ENCODE measurements at places on chromosomes 5 and 9. TPM values are rescaled to one million over a fixed set of nuclear protein-coding genes. Genes with fewer than 3 reads are reported as not detected.
A peak's percentile ranks its signal among the peaks of the same experiment; 100 is the strongest.

The NCBP1 gene
- total RNA-seq = 126 TPM

DNA sequence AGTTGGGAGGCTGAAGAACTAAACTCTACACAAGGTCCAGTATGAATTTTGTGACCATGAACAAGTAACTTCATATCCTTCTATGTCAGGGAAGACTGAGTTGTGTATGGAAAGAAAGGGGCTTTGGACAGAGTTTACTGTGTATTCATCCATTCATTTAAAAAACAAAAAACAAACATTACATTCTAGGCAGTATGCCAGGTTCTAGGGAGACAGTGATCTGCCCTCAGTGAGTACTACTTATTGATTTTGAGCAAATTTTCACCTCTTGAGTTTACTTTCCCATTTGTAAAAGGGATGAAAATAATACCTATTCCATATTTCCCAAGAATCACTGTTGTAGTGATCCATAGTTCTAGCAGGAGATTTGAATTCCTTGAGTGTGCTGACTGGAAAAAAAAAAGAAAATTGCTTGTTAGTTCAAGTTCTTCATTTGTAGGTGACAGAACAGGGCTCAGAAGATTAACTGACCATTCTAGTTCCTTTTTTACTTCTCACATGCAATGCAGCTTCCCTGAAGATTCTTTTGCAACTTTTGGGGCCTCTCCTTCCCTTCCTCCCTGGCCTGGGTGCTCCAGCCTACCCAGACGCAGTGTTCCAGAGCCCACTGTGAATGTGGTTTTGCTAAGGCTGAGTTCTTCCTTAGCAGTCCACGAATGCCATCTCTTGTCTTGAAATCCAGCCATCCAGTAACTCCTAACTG lies 2.6 kb upstream of the GAPVD1 start:
- DNase-seq = no peak

The PIP5KL1 gene
- total RNA-seq = 0.20 TPM

The DHX29 gene
- 41.3 TPM for total RNA-seq

DNA sequence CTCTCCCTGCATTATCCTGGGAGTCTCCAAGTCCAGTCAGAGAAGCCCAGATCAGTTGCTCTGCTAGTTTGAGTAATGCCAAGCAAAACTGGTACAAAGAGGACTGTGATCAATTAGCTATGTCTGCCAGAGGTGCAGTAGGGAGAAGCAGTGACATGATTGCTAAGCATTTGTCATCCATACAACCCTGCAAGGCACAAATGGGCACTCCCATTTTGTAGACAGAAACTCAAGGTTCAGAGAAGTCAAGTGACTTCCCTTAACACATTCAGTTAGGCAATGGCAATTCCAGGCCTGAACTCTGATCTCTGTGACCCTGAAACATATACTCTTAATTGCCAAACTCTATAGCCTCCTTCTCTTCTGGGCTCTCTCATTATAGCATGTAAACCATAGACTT lies 34.0 kb downstream of the NDST1 start:
- no peak for DNase-seq

The PPP3R2 gene
- total RNA-seq = not detected

GRCh38 chr9:116094846-116095245 lies 58.7 kb upstream of the PAPPA start:
- no peak for DNase-seq

The GCNT1 gene
- 10.1 TPM for total RNA-seq

DNA sequence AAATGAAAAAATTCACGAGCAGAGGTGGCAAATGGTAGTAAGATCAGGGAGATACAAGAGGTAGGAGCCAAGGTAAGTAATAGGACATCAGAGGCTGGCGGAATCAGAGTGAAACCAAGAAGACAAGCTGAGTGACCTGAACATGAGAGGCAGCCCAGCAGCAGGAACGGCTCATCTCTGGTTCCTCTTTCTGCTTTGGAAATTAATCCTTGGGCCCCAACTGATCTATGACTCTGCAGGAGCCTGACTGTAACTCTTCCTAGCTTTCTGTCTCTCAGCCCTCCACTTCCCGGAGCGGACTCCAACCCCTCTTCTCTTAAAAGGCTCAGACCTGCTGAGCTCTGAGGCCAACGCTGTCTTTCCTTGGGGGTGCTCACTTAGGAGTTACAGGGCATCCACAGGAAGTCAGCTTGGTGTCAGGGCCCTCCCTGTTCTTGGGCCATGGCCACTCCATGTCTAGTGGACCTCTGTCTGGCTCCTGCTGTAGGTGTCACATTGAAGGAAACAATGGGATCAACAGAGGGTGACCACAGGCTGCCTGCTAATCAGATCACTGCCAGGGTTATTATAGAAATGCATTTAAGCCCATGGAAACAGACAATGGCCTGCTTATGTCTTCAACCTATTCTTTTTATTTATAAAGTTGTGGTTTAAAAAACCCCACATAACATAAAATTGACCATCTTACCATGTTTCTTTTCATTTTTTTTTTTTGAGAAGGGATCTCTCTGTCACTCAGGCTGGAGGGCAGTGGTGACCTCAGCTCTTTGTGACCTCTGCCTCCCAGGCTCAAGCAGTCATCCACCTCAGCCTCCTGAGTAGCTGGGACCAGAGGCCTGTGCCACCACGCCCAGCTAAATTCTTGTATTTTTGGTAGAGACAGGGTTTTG lies 22.5 kb upstream of the SHB start:
- no peak for DNase-seq

DNA sequence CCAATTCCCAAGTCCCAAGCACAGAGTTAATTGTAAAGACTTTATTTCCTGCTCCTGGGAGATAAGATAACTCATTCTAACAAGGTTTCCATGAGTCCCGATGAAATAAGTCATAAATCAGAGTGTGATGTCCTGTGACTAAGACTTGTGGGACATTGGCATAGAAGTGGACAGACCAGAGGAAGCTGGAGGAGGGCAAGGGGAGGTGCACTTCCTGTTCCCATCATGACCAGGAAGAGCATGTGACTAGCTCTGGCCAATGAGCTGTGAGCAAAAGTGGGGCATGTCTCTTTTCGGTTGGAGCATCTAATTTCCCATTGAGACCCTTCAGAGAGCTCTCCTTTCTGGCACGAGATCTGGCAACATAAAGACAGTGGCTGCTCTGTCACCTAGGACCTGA lies 100.4 kb downstream of the ZNF354C start:
- no peak for DNase-seq

GRCh38 chr9:110573305-110573704 lies 6.2 kb downstream of the SVEP1 start:
- DNase-seq = peak; percentile 18

The CBY3 gene
- total RNA-seq = not detected

- DNase-seq = no peak
These were observed 20.9 kb downstream of the RANBP6 start for GRCh38 chr9:5994493-5994892.

Measured in SJCRH30 (cell line).